ENCODE measurements at places on chromosomes 12 and 14. TPM values are rescaled to one million over a fixed set of nuclear protein-coding genes. Genes with fewer than 3 reads are reported as not detected.
A peak's percentile ranks its signal among the peaks of the same experiment; 100 is the strongest.

- H3K27me3 ChIP-seq = no peaks in the 10 kb centered on the region
- H3K4me1 ChIP-seq = no peaks in the 10 kb centered on the region
- peak; percentile 77 for DNase-seq
- H3K36me3 ChIP-seq = peaks cover 25% of the 10 kb centered on the region
- H3K4me3 ChIP-seq = peak overlapping the region; percentile 99
- H3K27ac ChIP-seq = no peak overlapping the region
Measured at GRCh38 chr12:82359115-82359478, 768 bp downstream of the METTL25 start.

- no peaks in the 10 kb centered on the region for H3K36me3 ChIP-seq
- no peaks in the 10 kb centered on the region for H3K27me3 ChIP-seq
- peaks cover 24% of the 10 kb centered on the region for H3K4me1 ChIP-seq
- H3K27ac ChIP-seq = no peak overlapping the region
- no peak overlapping the region for H3K4me3 ChIP-seq
Measured at GRCh38 chr12:51321882-51322281, 2.1 kb downstream of the BIN2 start.

DNA sequence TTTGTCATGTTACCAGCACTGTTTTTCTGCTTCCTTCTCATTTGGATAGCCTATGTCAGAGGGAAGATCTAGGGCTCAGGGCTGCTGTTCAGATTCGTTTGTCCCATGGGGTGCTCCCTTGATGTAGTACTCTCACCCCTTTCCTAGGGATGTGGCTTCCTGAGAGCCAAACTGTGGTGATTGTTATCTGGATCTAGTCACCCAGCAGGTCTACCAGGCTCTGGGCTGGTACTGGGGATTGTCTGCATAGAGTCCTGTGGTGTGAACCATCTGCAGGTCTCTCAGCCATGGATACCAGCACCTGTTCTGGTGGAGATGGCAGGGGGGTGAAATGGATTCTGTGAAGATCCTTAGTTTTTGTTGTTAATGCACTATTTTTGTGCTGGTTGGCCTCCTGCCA lies 5.5 kb upstream of the SERPINA11 start:
- DNase-seq = no peak
- no peaks in the 10 kb centered on the region for H3K36me3 ChIP-seq
- no peaks in the 10 kb centered on the region for H3K4me1 ChIP-seq
- no peaks in the 10 kb centered on the region for H3K27me3 ChIP-seq
- H3K4me3 ChIP-seq = no peak overlapping the region
- H3K27ac ChIP-seq = no peak overlapping the region

DNA sequence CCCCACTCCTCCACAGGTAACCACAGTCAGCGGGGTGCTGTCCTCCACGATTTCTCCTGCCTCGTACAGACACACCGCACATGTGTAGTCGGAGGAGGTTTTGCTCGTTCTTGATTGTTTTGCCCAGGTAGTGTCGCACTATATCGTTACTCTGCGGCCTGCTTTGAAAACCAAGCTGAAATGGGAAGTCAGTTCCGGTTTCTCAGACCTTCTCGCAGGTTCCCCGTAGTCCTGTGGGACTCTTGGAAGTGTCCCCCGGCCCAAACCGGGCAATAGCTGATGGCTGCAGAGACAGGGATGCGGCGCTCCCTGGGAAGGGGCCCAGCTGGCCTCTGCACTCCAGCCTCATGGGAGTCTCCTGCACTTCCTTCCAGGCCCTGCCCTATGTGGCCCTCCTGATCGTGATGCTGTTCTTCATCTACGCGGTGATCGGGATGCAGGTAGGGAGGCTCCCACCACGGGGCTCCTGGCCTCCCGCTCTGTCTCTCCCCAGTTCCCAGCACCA lies 141.3 kb upstream of the FKBP4 start:
- H3K4me1 ChIP-seq = no peaks in the 10 kb centered on the region
- no peak overlapping the region for H3K27ac ChIP-seq
- no peaks in the 10 kb centered on the region for H3K36me3 ChIP-seq
- no peaks in the 10 kb centered on the region for H3K27me3 ChIP-seq

Gene COCH
- total RNA-seq = 76.2 TPM
